Right lung (tissue), 10 donors: ENCODE measurements at places on chromosomes 6 and 20. TPM values are rescaled to one million over a fixed set of nuclear protein-coding genes. Genes with fewer than 3 reads are reported as not detected.

The EYA4 gene
- 10.5 TPM for polyA plus RNA-seq

The ZSCAN9 gene
- 43.7 TPM for polyA plus RNA-seq

The ANKRD66 gene
- polyA plus RNA-seq, result 3.4 TPM

The TRIM31 gene
- polyA plus RNA-seq, result 0.27 TPM

The TMEM242 gene
- 11.9 TPM for polyA plus RNA-seq

The HLA-DQA1 gene
- 4.3 TPM for polyA plus RNA-seq

The CFB gene
- 3.9 TPM for polyA plus RNA-seq

The ZNF165 gene
- polyA plus RNA-seq, result 2.3 TPM

The TRIM10 gene
- 0.44 TPM for polyA plus RNA-seq

The PACRG gene
- polyA plus RNA-seq, result 6.9 TPM

The HLA-DMB gene
- 11.0 TPM for polyA plus RNA-seq

The BPIFB2 gene
- not detected for polyA plus RNA-seq

The REM1 gene
- polyA plus RNA-seq, result 9.1 TPM

- no peak for DNase-seq
Observed at GRCh38 chr6:49743429-49743828, 759 bp downstream of the CRISP3 start.

DNA sequence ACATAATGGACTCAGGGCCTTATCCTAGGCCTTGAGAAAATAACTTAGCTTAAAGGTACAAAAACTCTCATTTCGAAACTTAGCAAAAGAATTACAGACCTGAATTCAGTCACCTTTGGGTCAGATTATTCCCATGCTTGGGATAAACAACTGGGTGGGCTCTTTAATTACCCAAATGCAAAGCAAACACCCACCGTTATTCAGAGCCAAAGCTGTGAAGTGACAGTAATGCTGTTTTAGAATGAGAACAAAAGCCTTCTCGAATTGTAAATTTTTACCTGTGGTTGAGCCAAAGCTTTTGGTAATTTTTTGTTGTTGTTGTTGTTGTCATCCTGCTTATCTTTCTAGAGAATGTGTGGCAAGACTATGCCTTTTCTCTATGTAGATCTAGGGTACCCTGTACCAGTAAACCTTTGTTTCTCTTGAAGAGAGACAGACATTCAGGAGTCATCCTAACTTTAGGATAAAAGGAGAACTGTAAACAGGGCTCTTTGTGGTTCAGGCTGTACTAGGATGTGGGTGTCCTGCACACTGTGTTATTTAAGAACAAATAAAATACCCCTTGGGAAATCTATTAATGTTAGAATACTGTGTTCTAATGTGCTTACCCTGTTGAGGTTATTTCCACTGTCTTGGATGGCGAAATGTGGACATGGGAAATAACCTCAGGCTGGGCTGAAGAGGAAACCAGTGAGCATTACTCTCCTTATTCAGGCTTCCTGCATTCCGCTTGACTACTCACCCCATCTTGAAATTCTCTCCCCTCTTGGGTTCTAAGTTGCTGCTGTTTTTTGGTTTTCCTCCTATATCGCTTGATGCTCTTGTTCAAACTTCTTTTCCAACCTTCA, 480.7 kb downstream of the CD83 start:
- no peak for DNase-seq

DNA sequence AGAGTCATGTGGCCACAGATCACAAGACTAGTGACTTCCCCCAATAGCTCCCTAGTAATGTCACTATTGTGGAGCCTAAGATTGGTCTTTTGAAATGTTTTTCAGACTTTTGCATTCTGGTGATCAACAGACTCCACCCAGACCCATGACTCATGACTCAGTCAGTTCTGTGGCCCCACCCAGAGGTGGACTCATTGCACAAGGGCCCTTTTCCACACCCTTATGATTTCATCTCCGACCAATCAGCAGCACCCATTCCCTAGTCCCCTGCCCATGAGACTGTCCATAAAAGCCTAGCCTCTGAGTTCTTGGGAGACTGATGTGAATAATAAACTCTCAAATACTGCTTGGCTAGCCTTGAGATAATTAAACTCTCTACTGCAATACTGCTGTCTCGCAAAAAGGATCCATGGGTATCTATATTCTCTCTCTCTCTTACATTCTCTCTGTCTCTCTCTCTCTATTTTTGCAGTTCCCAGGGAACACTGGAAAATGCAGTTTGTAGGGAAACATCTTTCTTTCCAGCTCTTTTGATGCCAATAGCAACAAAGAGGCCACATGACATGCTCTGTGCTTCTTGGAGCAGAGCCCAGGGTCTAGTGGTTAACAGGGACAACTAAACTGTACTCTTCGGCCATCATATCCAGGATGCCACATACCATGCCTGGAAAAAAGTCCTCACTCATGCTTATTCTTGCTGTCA, 71.3 kb upstream of the IYD start:
- DNase-seq, result no peak

GRCh38 chr6:169960886-169961611, 209.6 kb downstream of the ERMARD start:
- no peak for DNase-seq

- DNase-seq, result no peak
Observed at GRCh38 chr6:47200536-47201334, 109.0 kb downstream of the TNFRSF21 start.

- no peak for DNase-seq
Observed at GRCh38 chr20:49187330-49187850, 744 bp downstream of the STAU1 start.

DNA sequence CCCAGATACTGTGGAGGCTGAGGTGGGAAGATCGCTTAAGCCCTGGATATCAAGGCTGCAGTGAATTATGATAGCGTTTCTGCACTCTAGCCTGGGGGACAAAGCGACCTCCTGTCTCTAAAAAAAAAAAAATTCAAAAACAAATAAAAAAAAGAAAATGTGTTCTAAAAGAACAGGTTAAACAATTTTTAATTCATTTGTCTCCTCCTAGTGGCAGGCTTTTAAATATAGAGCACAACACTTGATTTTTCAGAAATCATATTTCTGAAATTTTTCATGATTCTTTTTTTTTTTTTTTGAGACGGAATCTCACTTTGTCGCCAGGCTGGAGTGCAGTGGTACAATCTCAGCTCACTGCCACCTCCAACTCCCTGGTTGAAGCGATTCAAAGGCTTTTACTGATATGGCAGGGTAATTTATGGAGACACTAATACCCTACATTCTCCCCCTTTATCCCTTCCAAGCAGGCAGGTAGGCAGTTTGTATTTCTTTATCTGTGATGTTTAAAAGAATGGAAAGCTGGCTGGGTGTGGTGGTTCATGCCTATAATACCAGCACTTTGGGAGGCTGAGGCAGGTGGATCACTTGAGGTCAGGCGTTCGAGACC, 8.7 kb upstream of the GTF3C6 start:
- DNase-seq, result no peak

- peak; percentile 75 for DNase-seq
Observed at GRCh38 chr6:797479-798077, 104.6 kb upstream of the EXOC2 start.

- no peak for DNase-seq
Observed at GRCh38 chr20:51661609-51662178, 106.5 kb downstream of the ATP9A start.

- no peak for DNase-seq
Observed at GRCh38 chr6:66199171-66199570, 492.1 kb upstream of the EYS start.

- no peak for DNase-seq
Observed at GRCh38 chr20:56428881-56429280, 16.8 kb downstream of the CASS4 start.

DNA sequence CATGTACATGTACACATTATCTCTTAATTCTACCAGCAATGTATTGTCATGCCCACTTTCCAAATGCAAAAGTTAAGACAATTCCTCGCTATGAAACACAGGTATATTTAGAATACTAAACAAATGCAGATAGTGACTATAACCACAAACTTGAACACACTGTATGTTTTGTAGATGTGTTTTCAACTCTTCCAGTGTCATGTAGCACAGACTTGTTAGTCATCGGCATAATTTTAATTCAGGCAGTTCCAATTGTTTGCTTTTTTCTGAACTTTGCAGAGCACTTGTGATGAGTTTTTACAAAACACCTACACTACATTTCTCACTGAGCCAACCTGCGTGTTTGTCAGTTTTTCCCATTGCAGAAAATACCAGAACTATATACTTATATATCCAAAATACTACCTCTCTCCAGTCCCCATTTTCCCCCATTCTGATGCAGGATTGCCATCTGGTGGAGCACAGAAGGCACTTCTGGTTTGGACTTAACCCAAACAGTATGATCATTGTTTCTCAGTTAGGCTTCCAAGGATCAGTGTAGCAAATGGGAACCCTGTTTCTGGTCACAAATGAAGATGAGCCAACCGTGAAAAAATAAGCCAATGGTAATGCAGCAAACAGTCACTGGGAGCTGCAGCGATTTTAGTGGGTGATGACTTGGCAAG, 143.4 kb downstream of the ADGRB3 start:
- peak; percentile 72 for DNase-seq

DNA sequence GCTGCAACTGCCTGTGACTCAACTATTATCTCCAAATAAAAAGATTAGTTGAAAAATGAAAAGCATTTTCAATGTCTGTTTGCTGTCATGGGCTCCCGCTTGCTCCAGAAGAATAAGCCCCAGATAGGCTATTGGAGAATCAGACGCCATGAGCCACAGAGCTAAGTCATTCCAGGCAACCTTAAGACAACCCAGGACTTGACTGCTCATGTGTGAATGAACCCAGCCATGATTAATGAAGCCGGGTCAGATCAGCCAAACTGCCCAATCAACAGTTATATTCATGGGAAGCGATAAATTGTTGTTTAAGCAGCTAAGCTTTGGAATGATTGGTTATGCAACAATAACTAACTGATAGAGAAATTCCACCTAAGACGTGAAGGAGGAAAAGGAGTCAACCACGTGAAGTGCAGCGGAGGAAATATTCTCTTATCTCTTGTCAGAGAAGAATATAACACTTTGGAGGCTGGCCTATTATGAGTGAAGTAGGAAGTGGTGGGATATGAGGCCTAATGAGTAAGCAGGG, 64.2 kb downstream of the DOK5 start:
- no peak for DNase-seq

GRCh38 chr6:14900919-14901318, 344.9 kb upstream of the JARID2 start:
- DNase-seq, result no peak

DNA sequence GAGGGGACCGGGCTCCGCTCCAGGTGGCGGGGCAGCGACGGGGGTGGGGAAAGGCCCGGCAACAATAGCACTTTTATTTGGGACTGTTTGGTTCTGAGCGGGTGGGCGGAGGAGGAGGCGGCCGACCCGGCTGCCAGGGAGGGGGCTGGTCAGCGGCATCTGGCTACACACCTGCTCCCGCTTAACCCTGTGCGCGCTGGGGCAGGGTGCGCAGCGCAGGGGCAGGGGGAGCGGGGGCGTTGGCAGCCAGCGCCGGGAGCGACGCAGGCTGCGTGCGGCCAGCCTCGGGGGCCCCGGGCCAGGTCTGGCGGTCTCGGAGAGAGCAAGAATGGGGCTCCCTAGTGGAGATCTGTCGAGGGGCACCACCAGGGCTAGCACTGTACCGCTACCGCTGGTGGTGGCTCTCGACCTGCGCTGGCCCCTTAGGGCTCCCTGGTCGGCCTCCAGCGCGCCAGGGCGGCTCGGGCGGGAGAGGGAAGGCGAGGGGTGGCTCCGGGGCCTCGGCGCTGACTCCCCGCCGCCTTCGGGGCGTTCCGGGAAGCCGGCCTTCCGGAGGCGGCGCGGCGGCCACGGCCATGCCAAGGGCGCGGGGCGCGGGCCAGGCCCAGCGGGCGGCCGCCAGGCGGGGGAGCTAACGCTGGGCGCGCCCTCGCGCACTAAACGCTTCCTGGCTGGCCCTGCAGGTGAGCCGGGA, 92.4 kb downstream of the NCR2 start:
- no peak for DNase-seq

DNA sequence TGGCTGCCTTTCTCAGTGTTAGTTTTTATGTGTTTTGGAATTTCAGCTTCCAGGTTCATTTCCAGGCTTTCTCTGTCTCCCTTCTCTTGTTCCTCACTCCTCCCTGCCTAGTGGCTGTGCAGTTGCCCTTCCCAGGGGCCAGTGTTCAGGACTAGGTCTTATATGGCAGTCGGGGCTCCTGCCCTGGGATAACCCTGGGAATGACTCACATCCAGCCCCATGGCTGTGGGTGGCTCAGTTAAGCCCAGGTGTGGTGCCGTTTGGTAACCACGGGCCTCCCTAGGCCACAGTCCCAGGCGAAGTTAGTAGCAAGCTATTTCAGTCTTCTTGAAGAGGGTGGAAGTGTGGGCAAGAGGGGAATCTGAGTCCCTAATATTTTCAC, 57.4 kb upstream of the DDR1 start:
- no peak for DNase-seq

DNA sequence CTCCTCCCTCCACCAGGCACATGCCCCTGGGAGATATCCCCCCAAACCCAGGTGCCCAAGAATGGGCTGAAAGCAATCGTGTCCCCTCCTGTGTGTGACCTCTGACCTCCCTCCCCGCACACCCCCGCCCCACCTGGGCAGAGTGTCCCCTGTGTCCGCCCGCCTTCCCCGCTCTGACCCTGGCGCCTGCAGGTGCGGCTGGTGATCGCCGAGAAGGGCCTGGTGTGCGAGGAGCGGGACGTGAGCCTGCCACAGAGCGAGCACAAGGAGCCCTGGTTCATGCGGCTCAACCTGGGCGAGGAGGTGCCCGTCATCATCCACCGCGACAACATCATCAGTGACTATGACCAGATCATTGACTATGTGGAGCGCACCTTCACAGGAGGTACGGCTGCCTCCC, 9.9 kb downstream of the GDAP1L1 start:
- DNase-seq, result no peak

GRCh38 chr20:53898556-53898931, 171.8 kb downstream of the BCAS1 start:
- DNase-seq, result no peak

- DNase-seq, result no peak
Observed at GRCh38 chr6:2028457-2029038, 216.9 kb downstream of the GMDS start.

DNA sequence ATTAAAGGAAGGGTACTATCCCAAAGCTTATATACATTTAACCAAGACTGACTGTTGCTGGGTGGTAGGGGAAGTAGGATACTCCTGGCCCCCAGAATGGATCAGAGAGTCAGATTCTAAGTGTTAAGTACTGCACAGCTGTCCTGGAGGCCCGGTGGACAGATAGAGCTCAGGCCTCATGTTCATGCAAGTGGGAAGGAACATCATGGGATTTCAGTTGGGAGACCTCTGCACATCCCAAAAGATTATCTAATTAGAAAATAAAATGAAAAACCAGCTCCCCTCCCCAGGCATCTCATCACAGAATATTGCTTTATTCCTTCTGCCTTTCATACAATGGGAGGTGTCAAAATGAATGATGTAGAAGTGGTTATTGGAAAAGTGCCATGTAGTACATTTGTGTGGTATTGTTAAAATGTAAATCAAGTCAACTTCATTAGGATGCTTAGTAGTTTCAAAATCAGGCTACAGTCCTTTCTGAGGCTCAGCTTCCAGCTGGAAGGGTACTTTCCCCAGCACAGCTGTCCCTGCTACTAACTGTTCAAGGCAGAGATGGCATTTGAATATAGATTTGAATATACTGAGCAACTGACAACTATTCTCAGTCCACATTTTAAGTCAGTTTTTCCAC, 82.9 kb downstream of the SLC35B3 start:
- no peak for DNase-seq

- DNase-seq, result no peak
Observed at GRCh38 chr20:56759741-56760278, 130.7 kb downstream of the TFAP2C start.
